ENCODE measurements at places on chromosomes 1 and 21.

- no peak for DNase-seq
Measured at GRCh38 chr1:175734642-175735041, 8.8 kb downstream of the TNR start.

DNA sequence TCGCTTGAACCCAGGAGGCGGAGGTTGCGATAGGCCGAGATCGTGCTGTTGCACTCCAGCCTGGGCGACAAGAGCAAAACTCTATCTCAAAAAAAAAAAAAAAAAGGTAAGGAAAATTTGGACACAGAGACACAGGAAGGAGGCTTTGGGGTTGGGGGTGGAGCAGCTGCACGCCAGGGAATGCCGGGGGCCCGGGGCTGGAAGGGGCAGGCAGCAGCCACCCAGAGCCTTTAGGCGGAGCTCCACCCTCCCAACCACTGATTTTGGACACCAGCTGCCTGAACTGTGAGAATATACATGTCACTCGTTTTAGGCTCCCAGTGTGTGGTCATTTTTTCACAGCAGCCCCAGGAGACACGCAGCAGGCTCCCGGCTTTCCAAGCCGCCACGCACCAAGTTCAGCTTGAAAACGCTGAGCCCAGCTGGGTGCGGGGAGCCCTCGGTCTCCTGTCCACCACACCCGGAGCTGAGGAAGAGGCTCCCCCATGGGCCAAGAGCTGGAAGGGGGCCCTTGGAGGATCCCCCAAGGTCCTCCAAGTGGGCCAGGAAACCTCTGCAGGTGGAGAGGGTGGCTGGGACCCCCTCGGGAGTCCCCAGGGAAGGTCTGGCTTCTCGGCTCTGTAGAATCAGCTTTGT, 5.9 kb upstream of the FAAP20 start:
- DNase-seq = no peak

DNA sequence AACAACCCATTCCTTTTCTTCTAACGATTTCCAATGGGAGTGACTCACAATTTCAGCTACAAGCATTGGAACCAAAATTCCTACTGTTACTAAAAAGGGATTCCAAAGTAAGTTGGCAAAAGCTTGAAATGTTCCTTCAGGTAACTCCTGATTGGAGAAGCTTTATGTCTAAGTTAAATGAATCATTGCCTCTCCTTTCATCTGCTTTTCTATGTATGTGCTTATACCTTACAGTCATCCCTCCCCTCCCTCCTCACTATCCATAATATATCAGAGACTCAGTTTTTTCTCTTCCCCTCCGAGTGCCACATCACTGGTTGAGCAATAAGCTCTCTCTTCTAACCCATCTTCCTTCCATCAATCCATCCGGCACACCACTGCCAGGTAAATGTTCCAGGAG, 86.8 kb downstream of the TIAM1 start:
- no peak for DNase-seq

DNA sequence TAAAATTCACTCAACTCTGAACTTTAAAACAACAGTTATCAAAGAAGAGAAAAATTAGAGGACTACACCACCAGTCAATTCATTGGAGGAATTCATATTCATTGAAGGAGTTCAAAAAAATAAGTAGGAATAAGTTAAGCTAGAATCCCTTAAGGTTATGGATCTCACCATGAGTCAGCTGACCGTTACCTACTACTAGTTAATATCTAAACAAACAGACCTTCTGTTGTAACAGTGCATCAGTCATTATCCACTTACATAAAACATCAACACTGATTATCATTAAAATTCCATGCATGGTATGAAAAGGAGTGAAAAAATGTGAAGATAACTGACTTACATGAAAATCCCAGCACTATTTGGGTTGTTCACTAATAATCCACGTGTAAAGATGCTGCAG, 44.9 kb downstream of the FOXJ3 start:
- DNase-seq = no peak

- DNase-seq = no peak
Measured at GRCh38 chr1:24294716-24295371, 24.3 kb upstream of the GRHL3 start.

- DNase-seq = peak; percentile 10
Measured at GRCh38 chr1:164440232-164440631, 118.8 kb upstream of the PBX1 start.

DNA sequence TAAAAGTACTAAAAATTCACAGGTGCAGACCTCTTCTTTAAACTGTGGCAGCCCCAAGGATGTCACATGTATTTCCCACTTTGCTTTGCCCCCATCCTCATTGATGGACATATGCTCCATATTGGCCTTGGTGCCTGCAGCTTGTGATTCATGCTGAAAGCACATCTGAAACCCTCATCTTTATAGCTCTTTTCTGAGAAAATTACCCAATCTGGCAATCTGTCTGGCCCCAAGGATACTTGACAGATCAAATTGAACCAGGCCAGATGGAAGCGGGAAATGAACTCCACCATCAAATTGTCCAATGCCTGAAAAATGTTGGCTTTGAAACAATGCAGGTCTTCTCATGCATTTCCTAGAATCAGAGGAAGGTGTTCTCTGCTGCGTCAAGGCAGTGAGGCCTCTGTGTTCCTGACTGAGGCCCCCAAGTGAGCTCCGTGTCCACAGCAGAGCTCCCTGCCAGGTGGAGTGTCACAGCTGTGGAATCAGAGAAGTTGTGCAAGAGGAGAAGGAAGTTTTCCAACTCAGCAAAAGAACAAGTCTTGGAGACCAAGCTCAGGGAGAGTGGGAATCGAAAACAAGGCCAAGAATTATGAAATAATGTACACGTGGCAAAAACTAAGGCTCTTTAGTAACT, 323.7 kb downstream of the PLPP3 start:
- DNase-seq = peak; percentile 1

DNA sequence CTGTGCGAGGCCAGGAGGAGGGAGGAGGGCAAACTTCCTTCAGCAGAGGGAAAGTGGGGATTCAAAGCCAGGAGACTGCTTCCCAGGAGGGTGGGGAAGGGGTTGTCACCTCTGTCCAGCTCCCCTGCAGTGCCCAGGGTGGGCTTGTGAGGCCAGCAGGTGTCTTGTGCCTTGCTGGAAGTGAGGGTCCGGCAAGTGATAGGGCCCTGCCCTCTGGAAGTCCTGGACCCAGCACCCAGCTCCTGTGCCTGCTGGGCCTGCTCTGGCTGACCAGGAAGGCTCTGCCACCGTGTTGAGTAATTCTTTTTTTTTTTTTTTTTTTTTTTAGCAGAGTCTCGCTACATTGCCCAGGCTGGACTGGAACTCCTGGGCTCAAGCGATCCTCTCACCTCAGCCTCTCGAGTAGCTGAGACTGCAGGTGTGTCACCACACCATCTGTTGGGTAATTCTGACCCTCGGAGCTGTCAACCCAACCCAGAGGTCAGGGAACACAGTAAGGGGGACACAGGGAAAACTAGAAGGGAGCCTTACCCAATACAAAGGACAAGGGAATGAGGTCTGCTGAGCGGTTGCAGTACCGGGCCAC, 1.0 kb downstream of the BEST4 start:
- no peak for DNase-seq

GRCh38 chr1:232748910-232749368, 56.3 kb upstream of the MAP10 start:
- no peak for DNase-seq

DNA sequence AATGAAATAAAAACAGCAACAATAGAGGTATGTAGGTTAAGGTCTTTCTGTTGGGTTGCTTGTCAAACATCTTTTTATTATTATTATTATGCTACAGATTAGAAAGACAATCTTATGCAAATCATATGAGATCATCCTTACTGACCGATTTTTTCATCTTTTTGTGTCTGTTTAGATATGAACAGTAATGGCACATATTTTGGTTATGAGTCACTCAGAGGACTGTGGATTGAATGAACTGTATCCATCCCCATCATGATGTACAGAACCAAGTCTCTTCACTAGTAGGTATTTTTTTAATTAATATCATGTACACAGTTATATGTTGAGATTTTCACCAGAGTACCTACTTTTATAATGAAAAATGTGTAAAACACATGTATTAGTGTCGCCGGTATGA, 159.1 kb downstream of the CHRM3 start:
- DNase-seq = no peak

DNA sequence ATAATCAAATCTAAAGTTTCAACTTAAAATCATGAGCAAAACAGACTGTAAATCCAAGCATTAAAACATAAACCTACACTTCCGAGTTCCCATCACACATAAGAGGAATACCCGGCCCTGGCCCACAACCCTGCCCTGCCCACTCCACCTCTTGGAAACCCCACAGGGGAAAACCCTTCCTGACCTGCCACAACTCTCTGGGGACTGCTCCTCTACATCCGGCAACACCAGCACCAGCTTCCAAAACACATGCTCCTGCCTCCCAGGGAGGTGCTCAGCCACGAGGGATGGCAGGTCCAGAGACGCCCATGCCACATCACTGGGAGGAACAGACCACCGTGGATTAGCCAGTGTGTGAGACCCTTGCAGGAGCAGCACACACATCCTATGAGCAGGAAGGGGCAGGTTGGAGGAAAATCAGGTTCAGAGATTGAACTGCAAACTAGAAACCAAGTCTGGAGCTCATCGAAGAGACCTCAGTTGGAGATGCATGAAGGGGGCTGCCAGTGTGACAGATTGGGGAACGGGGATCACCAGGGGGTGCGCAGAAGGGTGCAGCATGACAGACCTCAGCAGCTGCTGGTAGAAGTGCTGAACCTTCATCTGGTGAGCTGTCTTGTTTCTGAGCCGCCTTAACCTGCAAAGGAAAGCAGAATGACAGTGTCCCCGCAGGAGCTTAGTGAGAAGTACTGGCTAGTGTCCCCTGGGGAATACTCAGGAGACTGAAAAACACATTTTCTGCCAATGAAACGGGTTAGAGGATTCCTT, 25.8 kb upstream of the LSS start:
- DNase-seq = no peak

GRCh38 chr1:106568201-106568974, 488.1 kb upstream of the PRMT6 start:
- DNase-seq = no peak

DNA sequence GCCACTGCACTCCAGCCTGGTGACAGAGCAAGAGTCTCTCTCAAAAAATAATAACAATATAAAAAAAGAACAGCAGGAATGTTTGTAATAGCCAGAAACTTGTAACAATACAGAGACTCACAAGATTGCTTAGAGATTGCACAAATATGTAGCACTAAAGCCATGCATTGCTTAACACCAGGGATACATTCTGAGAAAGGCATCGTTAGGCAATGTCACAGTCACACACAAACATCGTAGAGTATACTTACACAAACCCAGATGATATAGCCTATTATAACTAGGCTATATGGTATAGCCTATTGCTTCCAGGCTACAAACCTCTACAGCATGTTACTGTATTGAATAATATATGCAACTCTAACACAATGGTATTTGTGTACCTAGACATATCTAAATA, 45.3 kb downstream of the GPATCH2 start:
- DNase-seq = no peak

GRCh38 chr1:189764391-189765320, 713.0 kb downstream of the BRINP3 start:
- DNase-seq = no peak

GRCh38 chr1:116990612-116991151, 10.9 kb upstream of the CD101 start:
- no peak for DNase-seq
